ENCODE measurements at places on chromosomes 12 and 14.

GRCh38 chr12:63480186-63480585 is 188.1 kb downstream of the DPY19L2 start:
- DNase-seq: no peak

DNA sequence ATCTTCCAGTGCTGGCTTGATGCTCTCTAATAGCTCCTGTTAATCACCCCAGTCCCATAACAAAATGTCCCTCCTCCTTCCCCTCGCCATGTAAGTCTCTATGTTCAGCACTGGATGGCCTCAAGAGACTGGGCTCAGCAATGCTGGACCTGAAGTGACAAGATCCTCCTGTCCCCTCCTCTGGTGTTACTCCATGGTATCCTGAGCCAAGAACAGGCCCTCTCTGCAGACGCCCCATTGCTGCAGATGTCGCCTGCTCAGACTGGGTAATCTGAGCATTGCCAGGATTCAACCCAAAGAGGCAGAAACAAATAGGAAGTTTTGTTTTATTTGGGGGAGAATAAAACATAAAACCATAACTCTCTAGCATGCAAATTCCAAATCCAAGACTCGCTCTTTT is 149.7 kb downstream of the NTF3 start:
- no peak for DNase-seq

DNA sequence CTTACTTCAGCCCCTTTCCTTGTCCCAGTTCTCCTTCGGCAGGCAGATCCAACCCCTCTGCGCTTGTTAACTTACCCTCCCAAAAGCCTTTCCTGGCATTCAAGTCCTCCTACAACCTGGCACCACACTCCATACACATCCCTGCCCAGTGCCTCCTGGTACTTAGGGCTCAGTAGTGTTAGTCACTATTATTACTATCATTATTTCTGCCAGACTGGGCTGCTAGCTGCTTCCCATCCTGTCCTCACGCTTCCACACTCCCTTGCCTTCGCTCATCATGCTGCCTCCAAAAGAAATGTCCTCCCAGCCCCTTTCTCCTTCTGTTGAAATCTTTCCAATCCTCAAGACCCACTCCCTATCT is 1.6 kb upstream of the HDAC7 start:
- peak; percentile 50 for DNase-seq

DNA sequence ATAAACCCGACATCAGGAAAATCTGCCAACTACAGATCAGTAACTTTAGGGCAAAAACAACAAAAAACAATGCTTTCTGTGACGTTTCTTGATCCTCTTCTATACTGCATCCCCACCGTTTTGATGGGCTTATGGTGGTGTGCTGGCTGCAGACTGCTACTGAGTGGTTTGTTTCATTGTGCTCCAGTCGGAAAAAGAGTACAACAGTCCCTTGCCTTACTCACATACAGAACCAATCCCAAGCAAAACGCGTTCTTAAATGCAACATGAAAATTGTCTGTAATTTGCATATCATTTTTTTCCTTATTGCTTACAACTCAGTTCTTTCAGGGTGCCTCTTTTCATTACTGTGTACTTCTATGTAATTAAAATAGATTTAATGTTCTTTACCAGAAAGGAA is 2.3 kb downstream of the ETV6 start:
- peak; percentile 21 for DNase-seq

GRCh38 chr14:66152302-66152701 is 333.9 kb upstream of the CCDC196 start:
- DNase-seq: no peak

GRCh38 chr14:93741556-93742230 is 46.6 kb downstream of the PRIMA1 start:
- no peak for DNase-seq

GRCh38 chr14:52692248-52692962 is 3.0 kb downstream of the ERO1A start:
- peak; percentile 81 for DNase-seq

- no peak for DNase-seq
These were observed 33.9 kb downstream of the ARF6 start for GRCh38 chr14:49926803-49927202.

DNA sequence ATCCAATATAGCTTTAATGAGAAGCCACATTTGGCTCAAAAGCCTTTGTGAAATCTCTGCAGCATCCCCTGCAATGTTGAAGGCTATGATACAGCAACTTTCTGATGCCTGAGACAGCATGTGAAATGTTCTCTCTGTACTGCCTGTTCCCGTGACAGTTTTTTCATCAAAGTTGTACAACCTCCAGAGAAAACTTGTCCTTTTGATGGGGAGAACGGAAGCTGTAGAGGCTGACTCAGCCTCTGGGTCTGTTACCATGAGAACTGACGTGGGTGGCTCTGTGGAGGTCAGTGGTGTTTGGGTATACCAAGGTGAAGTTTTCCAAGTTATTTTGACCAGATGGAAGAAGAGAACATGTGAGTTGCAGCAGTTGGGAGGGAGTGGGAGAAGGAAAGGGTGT is 17.0 kb downstream of the SLC4A8 start:
- peak; percentile 67 for DNase-seq

DNA sequence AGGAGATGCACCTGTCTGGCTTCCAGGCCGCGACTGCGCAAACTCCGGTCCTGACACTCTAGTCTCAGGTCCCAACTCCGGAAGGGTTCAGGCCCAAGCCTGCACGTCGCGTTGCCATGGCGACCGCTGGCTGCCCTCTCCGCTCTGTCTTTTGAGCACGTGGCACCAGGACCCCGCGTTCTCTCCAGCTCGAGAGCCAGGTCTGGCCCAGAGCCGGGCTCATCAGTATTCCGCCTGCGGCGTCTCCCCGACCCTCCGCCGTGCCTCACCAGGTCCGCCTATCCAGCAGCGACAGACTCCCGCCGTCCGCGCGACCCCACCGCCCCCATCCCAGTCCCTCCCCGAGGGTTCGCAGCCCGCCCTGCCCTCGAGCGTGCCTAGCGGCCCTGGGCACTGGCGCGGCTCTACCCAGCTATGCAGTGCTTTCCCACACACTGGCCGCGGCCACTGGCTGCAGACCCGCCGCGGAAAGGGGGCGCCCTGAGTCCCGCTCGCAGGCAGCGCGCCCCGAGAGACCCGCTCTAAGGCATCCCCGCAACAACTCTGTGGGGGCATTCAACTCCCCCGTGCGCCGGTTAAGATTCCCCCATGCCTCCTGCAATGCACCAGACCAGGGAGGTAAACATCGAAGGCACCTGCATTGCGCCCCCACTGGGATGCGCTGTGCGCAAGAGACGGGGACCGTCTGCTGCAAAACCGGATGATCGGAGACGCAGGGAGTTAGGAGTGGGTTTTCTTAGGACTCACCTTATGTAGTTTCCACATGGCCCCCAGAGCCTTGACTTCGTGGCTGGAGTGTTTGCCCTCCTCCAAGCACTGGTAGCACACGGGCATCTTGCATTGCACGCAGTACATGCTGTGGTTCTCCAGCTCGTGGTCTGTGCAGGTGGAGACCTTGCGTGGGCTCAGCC is 1.3 kb downstream of the TRIM9 start:
- no peak for DNase-seq

GRCh38 chr12:89695830-89696229 is 12.8 kb downstream of the ATP2B1 start:
- no peak for DNase-seq

DNA sequence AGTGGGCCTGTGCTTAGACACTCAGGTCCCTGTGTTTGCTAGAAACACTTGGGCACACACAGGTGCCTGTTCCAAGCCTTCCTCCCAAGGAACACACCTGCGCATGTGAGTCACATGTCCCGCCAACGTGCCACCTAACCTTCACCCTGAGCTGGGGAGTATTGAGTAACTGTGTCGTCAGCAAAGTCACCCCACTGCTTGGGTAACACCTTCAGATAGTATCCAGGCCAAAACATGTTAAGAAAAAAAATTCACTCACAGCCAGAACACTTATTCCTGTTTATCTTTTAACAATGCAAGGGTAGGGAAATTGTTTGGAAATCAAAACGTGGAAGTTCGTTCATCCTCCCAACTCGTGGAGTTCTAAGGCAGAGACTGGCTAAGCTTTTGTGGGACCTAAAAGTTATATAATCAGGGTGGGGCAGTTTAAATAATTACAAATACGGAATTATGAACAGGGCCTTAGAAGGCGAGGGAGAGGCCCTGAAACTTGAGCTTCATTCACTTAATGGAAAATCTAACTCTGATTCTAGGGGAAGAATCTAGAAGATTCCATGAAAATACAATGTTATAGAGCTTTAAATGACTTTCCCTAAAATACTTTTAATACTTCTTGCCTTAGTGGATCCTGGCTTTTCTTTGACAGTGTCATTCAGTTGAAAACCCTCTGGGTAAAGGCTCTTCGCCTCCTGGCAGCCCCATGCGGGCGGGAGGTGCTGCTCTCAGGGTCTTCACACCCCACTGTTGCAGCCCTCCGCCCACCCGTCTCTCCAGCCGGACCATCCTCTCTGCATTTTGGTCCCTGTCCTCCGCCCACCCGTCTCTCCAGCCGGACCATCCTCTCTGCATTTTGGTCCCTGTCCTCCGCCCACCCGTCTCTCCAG is 30.3 kb upstream of the ADIPOR2 start:
- no peak for DNase-seq

- no peak for DNase-seq
These were observed 35.3 kb downstream of the KLRK1 start for GRCh38 chr12:10354502-10354901.

GRCh38 chr14:57275023-57275664 is 6.4 kb downstream of the AP5M1 start:
- no peak for DNase-seq

GRCh38 chr12:79274501-79275064 is 410.0 kb downstream of the SYT1 start:
- DNase-seq: peak; percentile 4

DNA sequence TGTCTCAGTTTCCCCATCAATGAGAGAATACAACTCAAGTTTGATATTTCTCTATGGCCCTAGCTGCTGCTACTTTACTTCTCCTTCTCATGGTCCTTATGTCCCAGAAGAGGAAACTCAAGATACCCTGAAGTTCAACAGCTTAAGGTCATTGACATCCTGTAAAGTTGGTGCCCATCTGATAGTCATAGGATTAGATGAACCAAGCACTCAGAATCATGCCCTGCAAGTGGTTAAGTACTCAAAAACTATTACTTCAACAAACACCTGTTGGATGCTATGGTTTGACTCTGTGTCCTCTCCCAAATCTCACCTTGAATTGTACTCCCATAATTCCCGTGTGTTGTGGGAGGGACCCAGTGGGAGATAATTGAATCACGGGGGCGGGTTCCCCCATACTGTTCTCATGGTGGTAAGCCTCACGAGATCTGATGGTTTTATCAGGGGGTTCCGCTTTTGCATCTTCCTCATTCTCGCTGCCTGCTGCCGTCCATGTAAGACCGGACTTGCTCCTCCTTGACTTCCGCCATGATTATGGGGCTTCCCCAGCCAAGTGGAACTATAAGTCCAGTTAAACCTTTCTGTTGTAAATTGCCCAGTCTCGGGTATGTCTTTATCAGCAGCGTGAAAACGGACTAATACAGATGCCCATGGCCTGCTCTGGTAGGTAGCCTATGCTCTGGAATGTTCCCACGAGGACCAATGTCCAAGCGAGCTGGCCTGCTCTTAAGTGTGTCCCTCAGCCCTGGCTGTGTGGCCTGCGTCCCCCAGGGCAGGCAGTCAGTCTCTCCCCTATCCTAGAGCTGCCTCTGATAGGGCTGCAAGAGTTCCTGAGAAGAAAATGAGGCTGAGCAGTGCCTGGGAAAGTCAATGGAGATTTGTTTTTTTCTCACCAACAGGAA is 18.1 kb downstream of the CAMKK2 start:
- DNase-seq: no peak

- DNase-seq: peak; percentile 52
These were observed 66.1 kb downstream of the FUT8 start for GRCh38 chr14:65478596-65478995.

GRCh38 chr14:94008234-94008633 is 11.1 kb downstream of the CCDC197 start:
- no peak for DNase-seq

DNA sequence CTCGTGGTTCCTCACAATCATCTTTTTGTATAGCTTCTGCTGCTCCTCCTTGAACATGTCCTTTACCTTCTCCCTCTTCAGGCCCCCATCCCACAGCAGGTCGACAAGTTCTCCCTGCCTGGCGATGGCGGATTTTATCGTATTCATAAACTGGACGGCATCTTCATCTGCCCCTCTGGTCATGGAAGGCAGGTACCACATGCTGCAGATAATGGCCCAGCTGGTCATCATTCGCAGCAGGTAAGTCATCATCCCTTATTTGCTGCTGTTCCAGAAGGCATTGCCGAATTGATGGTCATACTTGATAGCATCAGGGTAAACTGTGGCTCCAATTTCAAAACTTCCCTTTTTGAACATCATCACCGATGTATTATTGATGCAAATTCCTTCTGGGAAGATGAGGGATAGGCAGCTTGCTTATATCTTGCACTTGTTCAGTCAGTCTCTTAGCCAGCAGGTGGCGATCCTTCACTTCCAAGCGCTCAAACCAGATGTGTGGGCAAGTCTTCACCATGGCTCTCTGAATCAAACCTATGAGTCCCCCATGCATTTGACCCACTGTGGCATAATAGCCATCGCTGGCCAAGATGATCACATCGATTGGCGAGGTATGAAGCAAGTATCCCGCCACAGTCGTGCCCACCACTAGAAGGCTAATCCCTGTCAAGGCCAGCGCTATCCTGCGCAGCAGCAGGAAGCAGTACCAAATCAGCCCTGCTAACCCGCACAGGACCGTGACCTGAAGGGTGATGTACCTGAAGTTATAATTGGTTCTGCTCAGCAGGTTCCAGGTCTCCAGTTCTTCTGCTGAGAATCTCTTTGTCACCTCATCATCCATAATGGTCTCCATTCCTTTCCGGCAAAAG is 381.5 kb upstream of the STXBP6 start:
- DNase-seq: no peak

- DNase-seq: no peak
These were observed 348.7 kb downstream of the SNAPC1 start for GRCh38 chr14:62110941-62111340.

DNA sequence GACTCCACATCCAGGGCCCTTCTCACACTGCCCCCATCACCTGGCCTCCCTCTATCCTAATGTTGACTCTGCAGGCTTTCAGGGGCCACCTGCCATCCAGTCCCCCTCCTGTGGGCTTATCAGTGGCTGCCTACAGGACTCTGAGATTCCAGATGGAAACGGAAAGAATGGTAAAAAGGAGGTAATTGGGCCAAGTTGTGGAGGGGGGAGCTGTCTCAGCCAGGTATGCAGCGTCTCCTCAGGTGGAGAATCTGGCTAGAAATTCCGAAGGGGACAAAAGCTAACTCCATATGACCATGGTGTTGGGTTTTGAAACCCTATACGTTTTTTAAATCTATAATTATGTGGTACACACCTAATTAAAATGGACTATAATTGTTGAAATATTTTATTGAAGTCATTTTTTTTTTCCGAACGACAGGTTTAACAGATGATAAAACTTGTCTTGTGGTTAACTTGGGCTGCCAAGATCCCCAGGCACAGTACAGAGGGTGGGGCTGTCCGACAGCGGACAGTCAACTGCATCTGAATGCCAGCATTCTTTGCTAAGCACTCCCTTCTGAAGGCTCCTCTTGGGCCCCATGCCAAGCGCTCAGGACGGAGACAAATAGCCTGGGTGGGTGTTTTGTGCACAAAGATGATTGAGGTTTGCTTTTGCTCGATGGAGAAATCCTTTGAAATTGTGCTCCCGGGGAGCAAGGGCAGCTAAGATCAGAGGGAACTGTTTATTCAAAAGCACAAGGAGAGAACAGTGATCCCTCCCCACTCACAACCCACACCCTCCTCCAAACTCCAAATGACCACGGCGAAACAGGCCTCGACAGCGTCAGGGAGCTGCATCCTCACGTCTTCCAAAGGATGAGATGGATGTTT is 365.6 kb downstream of the BCL11B start:
- DNase-seq: peak; percentile 28

Data from AG10803 (cell line).